ENCODE measurements at places on chromosomes 6 and 20.

DNA sequence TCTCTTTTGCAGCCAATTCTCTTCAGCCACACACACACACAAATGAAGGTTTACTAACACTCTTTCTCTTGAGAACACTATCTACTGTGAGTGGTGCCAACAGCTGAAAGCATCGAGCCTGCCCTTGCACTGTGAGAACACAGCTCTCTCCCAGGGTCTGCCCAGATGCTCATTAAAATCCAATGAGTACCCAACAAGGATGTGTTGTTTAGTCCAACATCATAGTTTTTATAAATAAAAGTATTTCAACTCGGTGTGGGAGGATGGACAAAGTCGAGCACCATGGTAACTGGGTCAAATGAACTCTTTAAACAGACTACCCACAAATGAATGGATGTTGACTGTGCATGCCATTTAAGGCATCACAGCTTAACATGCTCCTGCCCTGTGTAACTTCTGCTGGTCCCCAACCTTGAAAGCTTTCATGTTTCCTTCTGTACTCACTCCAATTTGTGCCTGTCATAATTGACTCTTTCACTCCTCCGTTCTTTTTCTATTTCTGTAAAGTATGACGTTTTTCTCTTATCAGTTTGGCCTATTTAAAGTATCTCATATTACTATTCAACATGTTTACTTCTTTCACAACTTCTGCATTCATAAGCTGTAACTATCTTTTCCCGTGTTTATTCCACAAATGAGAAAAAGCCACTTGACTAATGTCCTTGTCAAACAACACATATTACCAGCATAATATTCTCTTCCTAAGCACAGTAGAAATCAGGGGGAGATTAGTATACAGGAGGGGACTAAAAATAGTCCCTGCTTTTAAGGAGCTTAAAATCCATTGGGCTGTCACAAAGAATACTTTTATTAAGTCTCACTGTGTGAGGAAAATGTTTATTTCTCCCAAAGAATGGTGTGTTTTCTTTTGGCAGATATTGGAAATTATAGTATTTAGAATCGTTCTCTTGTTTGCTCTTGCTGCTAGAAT, 215.4 kb downstream of the RFPL4B start:
- DNase-seq, result no peak

GRCh38 chr6:12584631-12585405, 131.7 kb upstream of the PHACTR1 start:
- DNase-seq, result no peak

- no peak for DNase-seq
Observed at GRCh38 chr20:8744228-8744844, 324.6 kb upstream of the PLCB4 start.

GRCh38 chr6:36593569-36594028, 563 bp upstream of the SRSF3 start:
- DNase-seq, result peak; percentile 45

DNA sequence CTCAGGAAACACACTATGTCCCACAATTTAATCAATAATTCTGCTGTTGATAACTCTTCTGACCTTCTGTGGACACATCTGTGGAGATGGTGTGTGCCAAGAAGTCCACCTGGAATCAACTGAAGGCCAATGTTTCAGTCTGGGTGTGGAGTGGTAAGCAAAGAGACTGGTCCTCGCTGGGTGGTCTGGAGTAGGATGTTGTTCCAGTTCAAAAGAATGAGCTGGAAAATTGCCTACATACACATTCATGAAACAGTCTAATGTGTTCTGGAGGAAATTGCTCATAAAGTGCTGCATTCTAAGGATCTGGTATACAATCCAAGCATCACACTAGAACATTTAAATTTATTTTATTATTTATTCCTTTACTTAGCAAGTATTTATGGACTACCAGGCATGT, 33.9 kb upstream of the TBX18 start:
- DNase-seq, result no peak

GRCh38 chr20:23152308-23152892, 66.3 kb upstream of the CD93 start:
- no peak for DNase-seq
